ENCODE measurements at places on chromosomes 12 and 14. TPM values are rescaled to one million over a fixed set of nuclear protein-coding genes. Genes with fewer than 3 reads are reported as not detected.

DNA sequence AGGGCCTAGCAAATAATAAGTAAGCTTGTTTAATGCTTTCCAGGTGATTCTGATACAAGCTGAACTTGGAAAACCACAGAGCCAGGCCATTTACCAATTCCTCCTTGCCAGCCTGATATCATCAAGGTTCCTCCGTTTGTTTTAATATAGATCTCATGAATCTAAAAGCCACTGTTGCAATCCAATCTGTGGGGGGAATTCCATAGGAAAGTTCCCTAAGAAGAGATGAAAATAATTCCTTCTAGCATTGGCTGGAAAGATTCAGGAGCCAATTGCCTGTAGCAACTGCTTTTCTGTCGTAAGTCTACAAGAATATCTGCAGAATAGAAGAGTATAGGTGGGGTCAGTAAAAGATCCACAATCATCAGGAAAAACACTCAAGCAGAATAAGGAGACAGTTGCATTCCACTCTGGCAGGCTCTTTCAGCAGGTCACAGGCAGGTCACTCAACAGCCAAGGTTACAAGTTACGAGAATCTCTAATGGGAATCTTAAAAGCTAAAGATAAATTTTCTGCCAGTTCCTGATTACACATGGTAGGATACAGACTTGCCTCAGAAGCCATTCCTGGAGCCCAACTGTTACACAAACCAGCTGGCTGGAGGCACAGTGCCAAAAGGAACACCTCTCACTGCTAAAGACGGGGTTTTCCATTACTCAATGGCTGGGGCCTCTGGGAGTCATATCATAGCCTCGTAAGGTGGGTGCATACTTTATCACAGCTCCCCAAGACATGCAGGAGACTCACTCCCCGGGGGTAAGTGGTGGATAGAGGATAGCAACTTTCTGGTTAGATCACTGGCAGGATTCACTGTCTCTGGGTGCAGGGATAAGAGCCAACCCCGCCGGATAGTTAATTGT, 43.6 kb downstream of the FGD6 start:
- H3K27ac ChIP-seq = peak overlapping the region; percentile 71
- no peaks in the 10 kb centered on the region for H3K27me3 ChIP-seq
- peaks cover 18% of the 10 kb centered on the region for H3K4me1 ChIP-seq
- no peaks in the 10 kb centered on the region for H3K36me3 ChIP-seq

DNA sequence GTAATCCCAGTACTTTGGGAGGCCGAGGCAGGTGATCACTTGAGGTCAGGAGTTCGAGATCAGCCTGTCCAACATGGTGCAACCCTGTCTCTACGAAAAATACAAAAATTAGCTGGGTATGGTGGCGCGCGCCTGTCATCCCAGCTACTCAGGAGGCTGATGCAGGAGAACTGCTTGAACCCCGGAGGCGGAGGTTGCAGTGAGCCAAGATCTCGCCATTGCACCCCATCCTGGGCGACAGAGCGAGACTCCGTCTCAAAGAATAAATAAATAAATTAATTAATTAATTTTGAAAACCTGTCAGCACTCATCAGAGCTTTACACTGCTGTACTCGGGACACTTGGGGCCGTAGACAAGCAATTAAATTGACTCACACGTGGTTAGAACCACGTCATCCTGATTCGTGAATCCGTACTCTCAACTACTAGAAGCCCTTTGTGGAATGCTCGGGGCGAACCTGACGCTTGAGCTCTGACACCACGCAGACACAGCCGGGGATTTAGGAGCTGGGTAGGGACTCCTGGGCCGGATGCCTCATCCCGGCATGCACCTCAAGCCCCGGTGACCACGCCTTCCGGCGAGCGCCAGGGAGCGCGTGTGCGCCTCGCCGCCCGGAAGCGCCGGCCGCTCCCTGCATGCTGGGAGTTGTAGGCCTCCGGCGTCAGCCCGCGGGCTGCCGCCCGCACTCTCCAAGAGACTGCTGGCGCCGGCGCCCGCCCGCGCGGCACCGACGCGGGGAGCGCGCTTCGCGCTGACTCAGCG, at the start of gene XPOT:
TSS of gene XPOT (plus strand) at position 686 of the 763 bp plus-strand sequence. CDS start 5,644 bp downstream, outside the sequence.
- H3K27ac ChIP-seq = peak within 1 kb of the TSS; percentile 99
- peak within 1 kb of the TSS; percentile 85 for H3K4me3 ChIP-seq
- no peaks in the 10 kb centered on the region for H3K4me1 ChIP-seq
- no peaks in the 10 kb centered on the region for H3K36me3 ChIP-seq
- H3K27me3 ChIP-seq = no peaks in the 10 kb centered on the region

- no peak overlapping the region for H3K4me3 ChIP-seq
- no peak overlapping the region for H3K27ac ChIP-seq
- no peaks in the 10 kb centered on the region for H3K4me1 ChIP-seq
- no peaks in the 10 kb centered on the region for H3K36me3 ChIP-seq
- no peaks in the 10 kb centered on the region for H3K27me3 ChIP-seq
Observed at GRCh38 chr14:78667141-78667540, 497.0 kb downstream of the NRXN3 start.

The FERMT2 gene
- total RNA-seq = 88.5 TPM

The CAPZA3 gene
- not detected for total RNA-seq

The OTOGL gene
- 0.15 TPM for total RNA-seq

DNA sequence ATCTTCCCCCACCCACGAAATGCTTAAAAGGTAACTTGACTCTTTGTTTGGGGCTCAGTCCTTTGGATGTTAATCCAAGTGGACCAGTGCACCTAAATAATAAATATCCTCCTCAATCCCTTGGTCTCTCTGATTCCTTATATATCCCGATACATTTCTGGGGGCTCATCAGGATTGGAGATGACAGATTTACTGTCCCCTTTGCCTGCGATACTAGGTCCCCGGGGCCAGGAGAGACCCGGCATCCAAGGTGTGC, 26.3 kb downstream of the KLRK1 start:
- peaks cover 4% of the 10 kb centered on the region for H3K4me1 ChIP-seq
- DNase-seq = no peak
- no peaks in the 10 kb centered on the region for H3K36me3 ChIP-seq
- H3K27me3 ChIP-seq = no peaks in the 10 kb centered on the region
- peak overlapping the region; percentile 71 for H3K27ac ChIP-seq

GRCh38 chr12:50351120-50352043, 45.0 kb downstream of the FAM186A start:
- H3K36me3 ChIP-seq = no peaks in the 10 kb centered on the region
- no peaks in the 10 kb centered on the region for H3K27me3 ChIP-seq
- DNase-seq = no peak
- no peak overlapping the region for H3K27ac ChIP-seq

DNA sequence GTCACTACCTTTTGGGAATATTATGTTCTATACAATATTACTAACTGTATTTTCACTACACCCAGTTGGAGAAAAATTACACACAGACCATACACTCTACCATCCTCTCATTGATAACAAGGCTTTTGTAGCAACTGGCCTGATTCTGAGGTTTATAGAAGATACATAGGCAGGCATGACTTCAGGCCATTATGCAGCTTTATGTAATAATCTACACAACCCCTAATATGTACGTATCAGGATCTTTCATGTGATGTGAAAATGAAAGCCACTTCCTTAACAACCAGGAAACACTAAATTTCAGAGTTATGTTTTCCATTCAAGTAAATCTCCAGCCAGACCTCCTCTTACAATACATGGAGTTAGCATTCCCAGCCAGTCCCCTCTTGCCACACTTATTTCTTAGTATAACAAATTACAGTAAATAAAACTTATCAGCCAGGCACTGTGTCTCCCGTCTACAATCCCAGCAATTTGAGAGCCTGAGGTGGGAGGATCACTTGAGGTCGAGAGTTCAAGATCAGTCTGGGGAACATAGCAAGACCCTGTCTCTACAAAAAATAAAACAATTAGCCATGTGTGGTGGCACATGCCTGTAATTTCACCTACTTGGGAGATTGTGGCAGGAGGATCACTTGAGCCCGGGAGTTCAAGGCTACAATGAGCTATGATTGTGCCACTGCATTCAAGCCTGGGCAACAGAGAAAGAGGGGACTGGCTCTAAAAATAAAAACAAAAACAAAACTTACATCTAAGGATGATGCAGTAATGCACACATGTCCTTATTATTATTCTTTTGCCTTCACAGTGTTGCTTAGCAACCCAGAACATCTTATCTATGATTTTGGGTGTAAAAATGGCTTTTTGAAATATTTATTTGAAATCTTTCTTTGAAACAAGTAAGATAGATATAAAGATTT, 10.4 kb upstream of the OSBPL8 start:
- no peaks in the 10 kb centered on the region for H3K4me1 ChIP-seq
- no peaks in the 10 kb centered on the region for H3K36me3 ChIP-seq
- H3K27me3 ChIP-seq = no peaks in the 10 kb centered on the region
- no peak overlapping the region for H3K27ac ChIP-seq
- DNase-seq = no peak

GRCh38 chr12:28463396-28463795, 273.1 kb downstream of the CCDC91 start:
- DNase-seq = no peak
- no peaks in the 10 kb centered on the region for H3K4me1 ChIP-seq
- H3K36me3 ChIP-seq = no peaks in the 10 kb centered on the region

The HVCN1 gene
- total RNA-seq = 12.4 TPM

DNA sequence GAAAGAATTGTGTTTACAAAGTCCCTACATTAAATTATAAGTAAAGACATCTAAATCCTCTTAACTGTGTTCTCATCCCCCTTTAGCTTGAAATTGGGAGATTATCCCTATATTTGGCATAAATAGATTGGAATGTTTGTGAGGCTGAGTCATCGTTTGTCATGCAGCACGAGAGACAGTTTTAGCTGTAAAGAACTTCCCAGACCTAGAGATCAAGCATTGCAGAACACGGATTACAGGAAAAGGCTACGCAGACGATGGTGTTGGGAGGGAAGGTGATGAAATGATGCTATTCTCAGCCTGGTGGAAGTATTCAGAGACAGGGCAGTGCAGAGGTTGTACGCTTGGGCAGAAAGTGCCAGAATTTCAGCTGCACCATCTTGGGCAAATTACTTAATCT, 93.8 kb downstream of the PTPRB start:
- no peak overlapping the region for H3K4me3 ChIP-seq
- DNase-seq = no peak
- peaks cover 3% of the 10 kb centered on the region for H3K4me1 ChIP-seq

DNA sequence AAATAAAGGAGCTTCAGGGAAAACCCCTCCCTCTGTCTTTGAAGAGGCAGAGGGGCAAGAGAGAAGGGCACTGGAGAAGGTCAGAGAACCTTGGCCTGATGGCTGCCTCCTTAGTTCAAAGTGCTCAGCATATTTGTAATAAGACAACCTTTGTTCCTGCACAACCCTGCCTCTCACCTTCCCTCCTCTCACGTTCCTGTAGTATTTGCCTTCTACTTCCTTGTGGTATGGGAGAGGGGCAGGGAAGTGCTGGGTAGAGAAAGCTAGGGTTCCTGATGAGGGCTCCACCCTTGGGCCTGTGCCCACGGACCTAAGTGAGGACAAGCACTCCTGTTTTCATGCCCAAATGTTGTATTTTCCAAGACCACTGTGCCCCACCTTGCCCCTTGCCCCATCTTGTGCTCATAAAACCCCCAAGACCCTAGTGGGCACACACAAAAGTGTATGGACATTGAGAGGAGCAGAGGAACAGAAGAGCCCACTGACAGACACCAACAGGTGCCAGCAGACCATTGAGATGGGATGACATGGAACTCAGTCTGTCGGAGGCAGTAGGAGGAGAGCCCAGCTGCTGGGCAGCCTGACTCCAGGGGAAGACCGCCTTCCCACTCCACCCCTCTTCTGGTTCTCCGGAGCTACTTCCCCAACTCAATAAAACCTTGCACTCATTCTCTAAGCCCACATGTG, 261.5 kb upstream of the CCDC196 start:
- no peak overlapping the region for H3K4me3 ChIP-seq
- H3K27me3 ChIP-seq = no peaks in the 10 kb centered on the region
- H3K36me3 ChIP-seq = no peaks in the 10 kb centered on the region
- no peak overlapping the region for H3K27ac ChIP-seq

GRCh38 chr14:60514378-60514740, 5.4 kb downstream of the SIX6 start:
- H3K36me3 ChIP-seq = no peaks in the 10 kb centered on the region
- no peak overlapping the region for H3K4me3 ChIP-seq
- no peak overlapping the region for H3K27ac ChIP-seq
- no peak for DNase-seq
- peaks cover 78% of the 10 kb centered on the region for H3K27me3 ChIP-seq
- peaks cover 14% of the 10 kb centered on the region for H3K4me1 ChIP-seq

GRCh38 chr12:84811291-84811690, 101.3 kb downstream of the SLC6A15 start:
- no peak overlapping the region for H3K27ac ChIP-seq
- no peak for DNase-seq
- no peak overlapping the region for H3K4me3 ChIP-seq
- H3K27me3 ChIP-seq = no peaks in the 10 kb centered on the region

- H3K36me3 ChIP-seq = no peaks in the 10 kb centered on the region
- no peaks in the 10 kb centered on the region for H3K27me3 ChIP-seq
- H3K4me3 ChIP-seq = no peak overlapping the region
- no peak for DNase-seq
- no peak overlapping the region for H3K27ac ChIP-seq
Observed at GRCh38 chr12:121970581-121971300, 50.9 kb upstream of the BCL7A start.

The MAP1LC3B2 gene
- total RNA-seq = 2.0 TPM

DNA sequence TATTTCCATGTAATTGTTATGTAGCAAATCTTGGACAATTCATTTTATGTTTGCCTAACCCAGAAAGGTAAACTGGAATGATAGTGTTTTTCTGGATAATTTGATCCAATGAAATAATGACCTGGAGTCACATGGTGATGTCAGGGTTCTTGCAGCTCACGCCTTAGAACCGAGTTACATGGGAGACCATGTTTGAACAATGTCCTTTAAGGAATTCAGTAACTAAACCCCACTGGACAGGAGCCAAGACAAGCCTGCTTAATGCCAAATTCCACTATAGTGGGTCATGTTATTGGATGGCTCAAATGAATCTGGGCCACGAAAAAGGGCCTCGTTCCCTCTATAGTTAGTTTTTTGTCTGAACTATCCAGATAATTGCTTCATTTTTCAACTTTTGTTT, 255.8 kb upstream of the HMGA2 start:
- peak; percentile 65 for DNase-seq
- H3K36me3 ChIP-seq = no peaks in the 10 kb centered on the region
- H3K4me3 ChIP-seq = no peak overlapping the region
- H3K27me3 ChIP-seq = no peaks in the 10 kb centered on the region

- no peaks in the 10 kb centered on the region for H3K4me1 ChIP-seq
- DNase-seq = peak; percentile 5
- H3K4me3 ChIP-seq = no peak overlapping the region
- H3K27me3 ChIP-seq = no peaks in the 10 kb centered on the region
Observed at GRCh38 chr14:105861985-105862465, 335.6 kb downstream of the TMEM121 start.

DNA sequence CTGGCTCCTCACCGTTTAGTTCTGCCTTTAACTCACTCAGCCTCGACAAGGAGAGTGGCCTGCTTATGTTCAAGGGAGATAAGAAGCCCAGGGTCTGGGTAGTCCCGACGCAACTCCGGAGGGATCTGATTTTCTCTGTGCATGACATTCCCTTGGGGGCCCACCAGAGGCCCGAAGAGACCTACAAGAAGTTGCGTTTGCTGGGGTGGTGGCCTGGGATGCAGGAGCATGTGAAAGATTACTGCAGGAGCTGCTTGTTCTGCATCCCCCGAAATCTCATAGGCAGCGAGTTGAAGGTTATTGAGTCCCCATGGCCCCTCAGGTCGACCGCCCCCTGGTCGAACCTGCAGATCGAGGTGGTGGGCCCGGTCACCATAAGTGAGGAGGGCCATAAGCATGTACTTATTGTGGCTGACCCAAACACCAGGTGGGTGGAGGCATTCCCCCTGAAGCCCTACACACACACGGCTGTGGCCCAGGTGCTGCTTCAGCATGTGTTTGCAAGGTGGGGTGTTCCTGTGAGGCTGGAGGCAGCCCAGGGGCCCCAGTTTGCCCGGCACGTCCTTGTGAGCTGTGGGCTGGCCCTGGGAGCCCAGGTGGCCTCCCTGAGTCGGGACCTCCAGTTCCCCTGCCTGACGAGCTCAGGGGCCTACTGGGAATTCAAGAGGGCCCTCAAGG, 13.1 kb downstream of the CBLN3 start:
- H3K27me3 ChIP-seq = no peaks in the 10 kb centered on the region
- peaks cover 34% of the 10 kb centered on the region for H3K36me3 ChIP-seq
- no peaks in the 10 kb centered on the region for H3K4me1 ChIP-seq
- H3K4me3 ChIP-seq = no peak overlapping the region
- no peak for DNase-seq
